ENCODE measurements at places on chromosomes 3 and 15. TPM values are rescaled to one million over a fixed set of nuclear protein-coding genes. Genes with fewer than 3 reads are reported as not detected.

DNA sequence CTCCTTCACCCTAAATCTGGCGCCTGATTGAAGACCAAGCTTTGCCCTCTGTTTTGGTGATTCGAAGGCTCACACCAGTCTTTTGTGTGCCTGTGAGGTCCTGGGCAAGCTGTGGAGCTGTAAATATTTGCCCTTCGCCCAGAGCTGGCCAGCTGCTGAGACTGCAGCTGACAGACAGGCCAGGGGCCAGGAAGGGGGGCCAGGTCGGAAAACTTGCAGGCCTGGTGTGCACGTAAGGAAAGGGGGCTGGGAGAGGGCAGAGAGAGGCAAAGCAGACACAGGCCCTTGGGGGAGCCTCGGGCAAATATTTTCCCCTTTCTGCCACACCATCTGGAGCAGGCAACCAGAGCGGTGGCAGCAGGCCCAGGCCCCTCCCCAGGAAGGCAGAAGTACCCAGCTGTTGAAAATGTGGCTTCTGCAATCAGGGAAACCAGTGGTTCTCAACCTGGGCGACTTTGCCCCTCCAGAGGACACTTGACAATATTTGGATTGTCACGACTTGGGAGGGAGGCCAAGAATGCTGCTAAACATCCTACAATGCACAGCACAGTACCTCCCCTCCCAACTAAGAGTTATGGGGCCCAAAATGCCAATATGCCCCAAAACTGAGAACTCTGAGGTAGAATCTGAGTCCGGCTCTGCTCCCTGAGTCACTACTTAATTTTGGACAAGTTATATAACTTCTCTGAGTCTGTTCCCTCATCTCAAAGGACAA is 2.5 kb downstream of the PDZRN3 start:
- no peak for DNase-seq

Gene CTXN2
- not detected for total RNA-seq

DNA sequence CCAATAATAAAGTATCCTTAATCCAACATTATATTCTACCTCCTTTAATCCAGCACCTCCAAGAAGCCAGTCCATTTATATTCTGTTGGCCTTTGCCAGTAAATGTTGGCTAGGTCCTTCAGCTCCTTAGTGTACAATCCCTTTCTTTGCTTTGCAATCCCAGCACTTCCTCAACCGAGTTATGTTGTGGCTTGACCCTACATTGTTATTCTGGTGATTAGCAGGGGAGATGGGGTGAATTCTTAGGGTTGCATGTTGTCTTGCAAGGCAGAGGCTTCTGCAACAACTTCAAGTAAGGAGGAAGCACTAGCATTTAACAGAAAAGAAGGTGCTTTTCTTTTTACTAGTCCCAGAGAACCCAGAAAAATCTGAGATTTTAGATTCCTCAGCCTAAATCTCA is 127.2 kb downstream of the CD47 start:
- DNase-seq = no peak

Gene PLCB2
- 61.9 TPM for total RNA-seq

Gene VGLL4
- 14.7 TPM for total RNA-seq

GRCh38 chr15:70820214-70820613 is 33.7 kb downstream of the LARP6 start:
- DNase-seq = no peak

DNA sequence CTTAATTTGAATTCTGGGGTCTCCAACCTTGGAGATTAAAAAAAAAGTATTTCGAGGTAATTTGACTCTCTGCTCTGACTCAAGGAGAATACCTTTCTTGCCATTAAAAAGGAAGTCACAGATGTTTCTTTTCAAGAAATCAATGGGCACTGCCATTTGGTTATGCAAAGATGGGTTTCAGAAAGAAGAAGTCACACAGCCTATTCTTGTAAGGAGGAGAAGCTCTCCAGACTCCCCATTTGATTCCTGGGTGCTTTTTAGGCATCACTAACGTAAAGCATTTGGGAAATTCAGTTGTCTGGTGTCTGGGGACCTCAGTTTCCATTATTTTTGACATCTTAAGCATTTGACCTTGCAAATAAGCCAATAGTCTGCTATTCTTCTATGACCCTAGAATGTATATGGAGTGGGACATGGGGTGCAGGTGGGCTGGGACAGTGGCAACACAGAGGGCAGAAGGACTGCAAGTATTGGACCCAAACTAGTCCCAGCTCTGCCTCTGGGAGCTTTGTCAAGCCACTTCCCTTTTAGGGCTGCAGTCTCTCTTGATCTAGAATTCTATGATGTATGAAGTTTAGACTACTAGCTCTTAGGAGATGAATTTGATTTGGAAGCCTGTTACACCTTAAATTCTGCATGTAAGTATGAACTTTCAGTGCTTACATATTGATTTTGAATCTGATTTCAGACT is 27.8 kb downstream of the IL5RA start:
- DNase-seq = no peak

- no peak for DNase-seq
Observed at GRCh38 chr15:65006876-65007275, 17.2 kb upstream of the SPG21 start.

DNA sequence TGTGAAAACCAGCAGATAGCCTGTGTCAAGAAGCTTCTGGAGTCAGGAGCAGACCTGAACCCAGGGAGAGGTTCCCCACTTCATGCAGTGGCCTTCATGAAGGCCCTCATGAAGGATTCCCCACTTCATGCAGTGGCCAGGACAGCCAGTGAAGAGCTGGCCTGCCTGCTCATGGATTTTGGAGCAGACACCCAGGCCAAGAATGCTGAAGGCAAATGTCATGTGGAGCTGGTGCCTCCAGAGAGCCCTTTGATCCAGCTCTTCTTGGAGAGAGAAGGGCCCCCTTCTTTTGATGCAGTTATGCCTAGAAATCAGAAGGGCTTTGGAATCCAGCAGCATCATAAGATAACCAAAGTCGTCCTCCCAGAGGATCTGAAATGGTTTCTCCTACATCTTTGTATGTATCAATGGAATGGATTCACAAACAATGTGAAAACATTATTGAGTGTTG is 103.9 kb upstream of the CHD2 start:
- no peak for DNase-seq
